ENCODE measurements at places on chromosomes 7 and 10.

DNA sequence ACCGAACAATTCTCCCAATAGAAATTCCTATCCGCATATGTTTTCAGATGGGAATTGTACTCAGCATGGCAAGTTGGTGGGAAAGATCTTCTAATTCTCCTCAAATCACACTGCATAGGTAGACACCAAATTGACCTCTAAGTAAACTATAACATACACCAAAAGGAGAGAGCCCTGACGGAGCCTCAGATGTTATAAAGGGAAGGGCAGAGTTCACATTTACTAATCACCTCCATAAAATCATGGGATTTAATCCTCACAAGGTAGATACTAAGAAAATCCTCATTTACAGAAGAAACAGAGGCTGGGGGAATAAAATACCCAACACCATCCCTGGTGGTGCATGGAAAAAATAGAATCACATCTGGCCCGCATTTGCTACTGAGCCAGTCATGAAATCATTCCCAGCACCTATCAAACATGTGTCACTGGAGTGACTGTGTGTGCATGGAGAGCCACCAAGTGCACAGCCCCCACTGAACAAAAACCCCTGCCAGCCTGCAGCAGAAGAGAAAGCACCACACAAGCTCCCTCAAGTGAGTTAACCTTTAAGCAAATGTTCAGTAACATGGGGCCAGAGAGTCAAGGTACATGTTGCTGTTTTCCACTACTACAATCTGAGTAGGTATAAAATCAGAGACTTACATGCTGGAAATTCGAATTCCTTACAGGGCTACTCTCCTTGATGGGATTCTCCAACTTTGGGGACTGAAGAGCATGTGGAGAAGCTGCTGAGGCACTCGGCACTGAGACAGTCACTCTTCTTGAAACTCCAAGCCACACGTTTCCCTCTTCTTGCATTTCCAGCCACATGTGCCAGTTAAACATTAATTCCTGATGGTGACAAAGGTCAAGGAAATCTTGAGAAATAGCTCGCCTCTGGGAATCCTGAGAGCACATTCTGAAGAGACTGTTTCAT, at the start of gene DDC:
DDC (minus strand) TSS at position 766 of the 919 bp plus-strand sequence. CDS start 21,320 bp downstream, outside the sequence.
- DNase-seq, result peak; percentile 94

DNA sequence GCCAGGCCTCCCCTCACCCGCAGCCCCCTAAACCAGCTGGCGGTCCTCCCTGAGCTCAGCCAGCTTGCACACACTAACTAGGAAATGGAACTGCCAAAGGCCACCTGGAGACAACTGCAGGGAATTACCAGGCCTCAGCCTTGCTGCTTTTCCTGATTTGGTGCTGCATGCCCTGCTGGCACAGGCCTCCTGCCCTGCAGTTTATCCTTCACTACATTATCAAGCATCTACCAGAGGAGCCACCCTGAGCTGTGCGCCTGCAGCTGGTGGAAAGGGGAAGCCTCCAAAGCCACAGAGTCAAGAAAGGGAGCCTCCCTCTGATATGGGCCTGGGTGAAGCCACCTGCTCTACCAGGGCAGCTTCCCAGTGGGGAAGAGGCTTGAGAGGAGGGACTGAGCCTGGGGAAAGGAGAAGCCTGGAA, 139.8 kb downstream of the GRID1 start:
- DNase-seq, result no peak

DNA sequence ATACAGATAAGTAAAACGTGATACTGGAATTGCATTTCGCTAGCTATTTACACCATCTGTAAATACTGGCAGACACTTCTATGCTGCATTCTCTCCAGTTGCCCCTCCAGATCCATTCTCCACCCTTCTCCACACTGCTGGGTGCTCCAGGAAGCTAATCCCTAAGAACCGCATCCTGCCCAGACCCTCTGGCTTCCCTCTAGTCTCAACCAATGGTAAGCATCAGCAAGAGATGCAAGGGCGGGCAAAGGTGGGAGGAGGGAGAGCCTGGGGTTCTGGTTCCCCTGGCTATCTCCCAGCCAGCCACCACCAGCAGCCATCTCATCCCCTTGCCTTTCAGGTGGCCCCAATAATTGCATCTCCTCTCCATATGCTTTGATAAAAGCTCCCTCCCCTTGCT, 84.4 kb downstream of the AMPH start:
- DNase-seq, result no peak

DNA sequence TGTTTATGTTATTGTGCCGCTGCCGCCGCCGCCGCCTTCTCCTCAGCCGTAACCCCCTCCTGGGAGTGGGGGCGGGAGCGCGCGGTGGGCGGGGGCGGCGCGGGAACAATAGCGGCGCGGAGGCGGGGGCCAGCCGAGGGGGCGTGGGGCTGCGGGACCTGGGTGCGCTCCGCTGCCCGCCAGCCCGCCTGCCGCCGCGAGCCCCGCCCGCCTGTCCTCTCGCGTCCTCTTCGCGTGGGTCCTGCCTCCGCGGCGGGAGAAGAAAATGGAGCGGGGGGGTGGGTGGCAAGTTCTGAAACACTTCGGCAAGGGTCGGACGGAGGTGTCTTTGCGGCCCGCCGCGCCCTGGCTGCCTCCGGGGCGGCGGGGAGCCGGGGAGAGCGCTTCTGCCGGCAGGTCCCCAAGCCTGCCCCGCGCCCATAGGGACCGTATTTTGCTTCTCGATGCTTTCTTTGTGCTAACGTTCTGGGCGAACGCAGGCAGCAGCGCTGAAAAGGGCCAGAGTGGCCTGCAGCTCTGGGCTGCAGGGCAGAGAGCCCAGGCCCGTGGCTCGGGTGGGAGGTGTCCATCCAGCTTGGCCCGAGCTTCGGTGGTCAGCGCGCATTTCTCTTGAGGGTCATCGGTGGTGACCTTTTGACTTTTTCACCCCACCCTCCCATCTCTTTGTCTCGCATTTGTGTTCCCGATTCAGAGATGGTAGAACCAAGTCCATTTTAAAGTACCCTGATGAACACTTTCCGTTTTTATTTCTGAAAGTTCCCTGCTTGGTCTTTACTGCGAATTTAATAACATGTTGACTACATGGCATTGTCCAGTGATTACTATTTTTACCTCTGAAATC, 613 bp downstream of the MAPK8 start:
- DNase-seq, result no peak

Measured in large intestine (tissue), 12 donors.